RWPE1 (cell line): ENCODE measurements at places on chromosomes 12 and 14.

GRCh38 chr12:6462234-6462995 is 8.1 kb downstream of the VAMP1 start:
- DNase-seq: no peak

- peak; percentile 26 for DNase-seq
Observed at GRCh38 chr12:89319122-89319521, 33.2 kb downstream of the DUSP6 start.

- DNase-seq: peak; percentile 57
Observed at GRCh38 chr12:112148031-112148513, 22.7 kb downstream of the TRAFD1 start.

GRCh38 chr14:72305561-72305960 is 373.3 kb downstream of the RGS6 start:
- DNase-seq: no peak

DNA sequence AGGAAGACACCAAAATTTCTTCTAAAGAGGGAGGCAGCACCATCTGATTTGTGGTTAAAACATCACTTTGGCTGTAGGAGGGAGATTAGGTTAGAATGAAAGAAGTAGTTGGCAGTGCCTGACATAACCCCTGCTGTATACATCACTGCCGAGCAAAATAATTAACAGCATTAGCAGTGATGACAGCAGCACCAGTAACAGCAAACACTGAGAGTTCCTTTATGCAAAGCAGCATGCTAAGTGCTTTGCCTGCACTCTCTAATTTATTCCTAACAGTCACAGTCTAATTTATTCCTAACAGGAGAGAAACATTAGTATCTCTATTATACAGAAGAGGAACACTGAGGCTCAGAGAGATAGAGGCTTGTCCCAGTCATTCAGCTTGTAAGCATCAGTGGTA is 1469.7 kb downstream of the AACS start:
- no peak for DNase-seq

- DNase-seq: no peak
Observed at GRCh38 chr14:93084866-93085857, 30.6 kb downstream of the ITPK1 start.

DNA sequence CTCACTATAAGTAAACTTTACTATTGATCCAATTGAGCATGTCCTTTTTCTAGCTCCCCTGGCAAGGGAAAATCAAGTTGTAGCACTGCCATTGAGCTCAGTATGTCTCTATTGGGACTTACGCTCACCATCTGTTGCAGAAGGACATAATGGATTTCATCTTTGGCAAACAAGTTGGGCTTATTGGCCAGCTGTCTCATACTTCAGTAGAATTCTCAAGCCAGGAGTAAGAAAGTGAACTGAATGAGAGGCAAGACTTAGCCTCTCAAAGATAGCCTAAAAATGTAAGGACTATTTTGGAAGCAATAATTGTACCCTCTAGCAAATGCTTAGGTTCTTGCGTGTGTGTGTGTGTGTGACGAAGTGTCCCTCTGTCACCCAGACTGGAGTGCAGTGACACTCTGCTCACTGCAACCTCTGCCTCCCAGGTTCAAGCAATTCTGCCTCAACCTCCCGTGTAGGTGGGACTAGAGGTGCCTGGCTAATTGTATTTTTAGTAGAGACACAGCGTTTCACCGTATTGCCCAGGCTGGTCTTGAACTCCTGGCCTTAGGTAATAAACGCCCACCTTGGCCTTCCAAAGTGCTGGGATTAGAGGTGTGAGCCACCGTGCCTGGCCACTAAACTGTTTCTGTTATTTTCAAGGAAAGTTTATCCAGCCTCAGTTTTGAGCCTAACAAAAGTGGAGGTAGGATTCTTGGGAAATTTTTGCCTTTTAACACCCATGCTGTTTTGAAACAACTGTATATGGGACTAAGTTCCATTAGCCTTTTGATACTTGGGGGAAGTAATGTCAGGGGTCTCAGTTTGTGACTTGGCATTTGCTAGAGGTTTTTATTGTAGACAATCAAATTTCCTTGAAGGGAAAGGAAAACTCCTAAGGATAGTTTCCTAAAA is 7.0 kb downstream of the HNRNPA1 start:
- DNase-seq: no peak

DNA sequence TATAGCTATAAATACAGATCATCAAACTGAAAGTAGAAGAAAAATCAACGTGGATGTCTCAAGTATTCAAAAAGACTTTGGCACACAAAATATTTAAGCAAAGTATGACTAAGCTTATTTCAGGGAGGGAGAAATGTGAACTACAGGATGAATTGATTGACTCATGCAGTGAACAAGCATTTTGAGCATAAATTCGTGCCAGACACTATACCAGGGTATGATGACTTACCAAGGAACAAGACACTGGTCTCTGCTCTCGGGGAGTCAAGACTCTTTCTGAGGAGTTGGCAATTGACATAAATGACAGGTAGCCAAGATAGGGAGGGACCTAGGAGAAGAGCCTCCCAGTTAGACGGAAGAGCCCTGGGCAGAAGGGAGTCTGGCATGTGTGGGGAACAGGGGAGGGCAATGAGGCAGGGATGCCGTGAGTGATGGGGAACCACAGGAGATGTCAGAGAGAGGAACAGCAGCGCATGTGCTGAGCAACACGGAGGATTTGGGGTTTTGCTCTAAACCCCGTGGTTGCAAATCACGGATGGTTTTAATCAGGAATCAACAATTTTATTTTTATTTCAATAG is 115.2 kb downstream of the TMEM132D start:
- peak; percentile 26 for DNase-seq

- no peak for DNase-seq
Observed at GRCh38 chr14:72876710-72877063, 17.2 kb downstream of the DPF3 start.

DNA sequence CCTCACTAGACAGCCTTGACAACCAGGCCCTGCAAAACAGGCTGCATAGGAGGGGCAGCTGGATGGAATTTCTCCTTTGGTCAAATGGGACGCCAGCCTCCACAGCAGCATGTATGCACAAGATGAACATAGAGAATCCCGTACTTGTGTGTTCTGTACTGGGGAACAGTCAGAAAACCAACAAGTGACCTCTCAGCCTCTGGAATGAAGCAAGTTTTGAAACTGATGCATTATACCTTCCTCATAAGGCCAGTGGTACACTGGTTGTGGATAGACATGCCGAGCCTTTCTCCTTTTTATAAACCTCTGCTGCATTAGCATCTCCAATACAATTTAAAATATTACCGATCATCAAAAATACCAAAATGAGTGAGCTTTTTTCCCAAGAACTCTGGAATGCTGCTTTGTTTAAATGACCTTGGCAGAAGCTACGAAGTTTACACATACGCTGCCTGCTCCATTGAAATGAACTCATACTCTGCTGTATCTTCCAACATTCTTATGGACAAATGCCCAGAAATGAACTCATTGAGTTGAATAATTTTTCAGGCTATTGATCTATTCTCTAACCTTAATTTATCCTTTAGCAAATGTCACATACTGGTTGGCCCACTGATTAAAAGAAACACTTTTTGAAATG is 47.6 kb upstream of the FERMT2 start:
- no peak for DNase-seq

DNA sequence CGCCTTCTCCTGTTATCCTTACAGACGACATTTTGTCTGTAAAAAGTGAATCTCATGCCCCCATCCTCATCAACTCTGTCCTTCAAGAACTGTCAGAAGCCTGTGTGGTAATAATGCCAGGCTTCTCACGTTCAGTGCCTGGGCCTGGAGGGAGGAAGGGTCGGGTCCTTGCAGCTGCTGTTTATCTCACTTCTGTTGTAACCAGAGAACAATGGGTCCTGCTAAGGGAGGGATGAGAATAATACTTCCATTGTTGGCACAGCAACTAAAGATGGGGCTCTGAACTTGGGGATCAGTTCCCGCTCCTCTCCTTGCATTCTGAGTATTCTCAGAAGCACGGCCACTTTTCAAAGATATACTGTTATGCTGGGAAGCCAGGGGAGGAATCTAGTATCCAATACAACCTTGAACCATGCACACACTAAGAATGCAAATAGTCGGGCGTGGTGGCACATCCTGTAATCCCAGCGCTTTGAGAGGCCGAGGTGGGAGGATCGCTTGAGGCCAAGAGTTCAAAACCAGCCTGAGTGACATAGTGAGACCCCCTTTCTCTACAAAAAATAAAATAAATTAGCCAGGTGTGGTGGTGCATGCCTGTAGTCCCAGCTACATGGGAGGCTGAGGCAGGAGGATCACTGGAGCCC is 38.8 kb upstream of the NINJ2 start:
- DNase-seq: no peak

GRCh38 chr14:89137526-89138163 is 279.4 kb downstream of the FOXN3 start:
- peak; percentile 92 for DNase-seq

DNA sequence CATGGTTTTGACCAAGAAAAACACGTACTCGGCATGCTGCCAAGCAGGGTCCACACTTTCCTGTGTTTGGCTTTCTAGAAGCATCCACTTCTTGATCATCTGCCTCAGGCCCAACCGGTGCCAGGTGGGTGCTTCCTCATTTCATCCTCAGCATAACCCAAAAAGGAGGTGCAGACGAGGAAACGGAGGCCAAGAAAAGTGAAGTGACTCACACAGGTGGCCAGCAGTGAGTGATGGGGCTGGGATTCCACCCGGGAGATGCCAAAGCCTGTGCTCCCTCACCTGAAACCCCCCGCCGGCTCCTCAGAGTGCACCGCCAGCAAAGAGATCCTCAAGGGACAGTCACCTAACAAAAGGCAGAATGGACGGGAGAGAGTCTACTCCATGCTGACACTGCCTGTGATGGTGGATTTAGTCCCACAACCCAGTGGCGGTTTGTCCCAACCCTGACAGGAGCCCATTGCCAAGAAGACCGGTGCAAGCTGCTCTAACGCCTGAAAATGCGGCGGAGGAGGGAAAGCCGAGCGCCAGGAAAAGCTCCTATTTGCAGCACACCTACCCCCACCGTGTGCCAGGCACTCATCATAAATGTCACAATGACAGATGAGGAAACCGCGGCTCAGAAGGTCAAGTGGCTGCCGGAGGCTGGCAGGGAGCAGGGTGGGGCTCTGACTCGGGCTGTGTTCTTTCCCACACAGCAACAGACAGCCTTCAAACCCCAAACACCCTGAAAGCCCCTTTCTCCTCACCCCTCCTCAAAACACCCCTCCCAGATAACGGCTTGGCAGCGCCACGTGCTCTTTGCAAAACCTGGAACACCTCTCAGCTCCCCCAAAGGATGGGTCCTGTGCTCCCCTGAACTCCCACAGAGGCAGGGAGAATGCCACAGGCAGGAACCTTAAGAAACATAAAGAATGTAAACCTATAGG is 18.8 kb downstream of the BCL11B start:
- no peak for DNase-seq

DNA sequence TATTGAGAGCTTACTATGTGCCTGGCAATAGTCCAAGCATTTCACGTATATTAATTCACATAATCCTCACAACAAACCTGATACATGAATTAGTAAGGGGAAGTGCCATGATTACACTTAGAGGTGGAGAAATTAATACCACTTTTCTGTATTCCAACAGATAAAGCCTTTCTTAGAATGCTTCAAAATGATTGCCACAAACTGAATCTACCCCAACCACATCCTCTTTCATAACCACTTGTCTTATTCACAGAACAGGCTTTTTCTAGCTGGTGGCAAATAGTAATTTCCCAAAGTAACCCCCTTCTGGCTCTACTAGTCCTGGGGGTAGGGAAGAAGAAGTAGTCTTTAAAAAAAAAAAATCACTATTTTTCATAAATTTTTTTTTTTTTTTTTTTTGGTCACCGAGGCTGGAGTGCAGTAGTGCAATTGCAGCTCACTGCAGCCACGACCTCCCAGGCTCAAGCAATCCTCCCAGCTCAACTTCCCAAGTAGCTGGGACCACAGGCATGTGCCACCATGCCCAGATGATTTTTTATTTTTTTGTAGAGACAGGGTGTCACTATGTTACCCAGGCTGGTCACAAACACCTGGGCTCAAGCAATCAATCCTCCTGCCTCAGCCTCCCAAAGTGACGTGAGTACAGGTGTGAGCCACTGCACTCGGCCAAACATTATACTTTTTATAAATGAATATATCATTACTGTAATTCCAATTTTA is 59.0 kb upstream of the ARID2 start:
- DNase-seq: no peak

DNA sequence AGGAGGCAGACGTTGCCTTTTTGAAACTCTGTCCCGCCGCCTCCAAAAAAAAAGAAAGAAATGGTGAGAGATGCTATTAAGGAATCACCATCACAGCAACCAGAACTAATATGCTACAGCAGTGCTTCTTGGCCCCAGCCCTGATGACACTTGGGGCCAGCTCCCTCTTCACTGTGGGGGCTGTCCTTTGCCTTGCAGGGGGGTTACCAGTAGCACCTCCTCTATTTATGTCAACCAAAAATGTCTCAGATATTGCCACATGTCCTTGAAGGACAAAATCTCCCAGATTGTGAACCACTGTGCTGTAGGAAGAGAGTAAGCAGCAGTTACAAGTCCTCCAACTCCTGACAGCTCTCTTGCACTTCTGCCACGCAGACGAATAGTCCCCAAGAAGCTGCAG is 76.4 kb downstream of the LRRC74A start:
- DNase-seq: no peak

- no peak for DNase-seq
Observed at GRCh38 chr12:69512820-69513219, 42.6 kb downstream of the FRS2 start.

- DNase-seq: no peak
Observed at GRCh38 chr14:23589606-23590005, 11.0 kb upstream of the JPH4 start.

GRCh38 chr12:22271023-22271422 is 63.5 kb downstream of the ST8SIA1 start:
- DNase-seq: peak; percentile 38

- no peak for DNase-seq
Observed at GRCh38 chr12:96375841-96376604, 24.2 kb downstream of the CDK17 start.
